Stimulated activated CD4-positive, alpha-beta T cell treated with anti-CD3 and anti-CD28 coated beads, Interleukin-1b, Interleukin-23, amount 100 ng/mL, for 1 hour (primary cell): ENCODE measurements at places on chromosomes 16 and 17.

GRCh38 chr17:78384479-78385175, 6.2 kb downstream of the PGS1 start:
- no peak for DNase-seq

DNA sequence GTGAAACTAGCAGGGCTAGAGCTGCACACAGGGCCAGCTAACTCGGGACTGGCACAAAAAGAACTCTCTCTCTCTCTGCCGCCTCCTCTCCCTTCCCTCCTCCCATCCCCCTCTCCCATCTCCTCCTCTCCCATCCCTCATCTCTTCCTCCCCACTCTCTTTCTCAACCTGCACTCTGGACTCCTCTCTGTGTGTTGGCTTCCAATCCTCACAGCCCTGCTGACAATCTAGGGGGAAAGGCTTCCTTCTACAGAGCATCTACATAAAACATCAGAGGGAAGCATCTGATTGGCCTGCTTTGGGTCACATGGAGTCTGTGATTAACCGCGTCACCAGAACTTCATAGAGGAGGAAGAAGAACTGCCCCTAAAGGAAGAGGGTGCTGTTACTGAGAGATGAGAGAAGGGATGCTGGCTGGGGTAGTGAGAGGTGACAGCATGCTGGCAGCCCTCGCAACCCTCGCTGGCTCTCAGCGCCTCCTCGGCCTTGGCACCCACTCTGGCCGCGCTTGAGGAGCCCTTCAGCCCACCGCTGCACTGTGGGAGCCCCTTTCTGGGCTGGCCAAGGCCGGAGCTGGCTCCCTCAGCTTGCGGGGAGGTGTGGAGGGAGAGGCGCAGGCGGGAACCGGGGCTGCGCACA, 12.8 kb upstream of the ZFP90 start:
- no peak for DNase-seq

DNA sequence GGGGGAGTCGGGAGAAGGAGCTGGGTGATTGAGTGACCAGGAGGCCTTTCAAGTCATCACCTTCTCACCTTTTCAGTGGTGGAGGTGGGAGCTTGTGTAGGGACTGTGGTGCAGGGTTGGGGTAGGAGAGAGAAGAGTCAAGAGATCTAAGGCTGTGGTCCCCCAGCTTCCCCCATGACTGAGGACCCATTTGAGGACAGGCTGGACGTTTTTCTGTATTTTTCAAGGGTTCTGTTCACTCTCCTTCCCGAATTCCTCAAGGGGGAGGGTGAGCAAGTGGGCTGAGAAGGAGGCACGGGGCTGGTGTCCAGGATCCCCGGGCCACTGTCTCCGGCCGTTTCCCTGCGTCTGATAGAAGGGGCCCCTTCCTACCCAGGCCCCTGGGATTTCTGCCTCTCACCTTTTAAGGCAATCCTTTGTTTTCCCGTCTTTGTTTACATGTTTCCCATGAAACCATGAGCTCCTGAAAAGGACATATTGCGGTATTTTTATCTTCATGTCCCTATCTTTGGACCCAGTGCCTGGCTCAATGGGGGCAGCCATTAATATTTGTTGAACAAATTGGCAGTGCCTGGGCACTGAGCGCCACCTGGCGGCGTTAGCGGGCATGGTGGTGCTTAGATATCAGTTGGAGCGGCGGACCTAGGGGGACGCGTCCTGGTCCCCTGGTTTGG, 9.2 kb upstream of the CD300A start:
- peak; percentile 41 for DNase-seq

DNA sequence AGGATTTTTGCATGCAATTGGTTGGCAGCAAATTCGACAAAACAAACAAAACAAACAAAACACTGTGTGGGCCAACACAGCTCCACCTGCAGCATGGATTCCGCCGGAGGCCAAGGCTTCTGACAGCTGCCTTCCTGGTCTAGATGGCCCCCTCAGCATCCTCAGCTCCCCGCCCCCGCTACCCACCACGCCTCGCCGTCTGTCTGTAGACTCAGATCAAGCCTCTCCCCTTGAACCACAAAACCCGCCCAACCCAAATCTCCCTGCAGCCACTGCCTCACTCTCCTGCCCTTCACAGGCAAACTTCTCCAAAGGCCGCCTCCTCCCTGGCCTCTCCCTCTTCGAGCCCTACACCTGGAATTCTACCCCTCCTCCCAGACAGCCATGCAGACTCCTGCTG, 57.9 kb downstream of the RTN4RL1 start:
- DNase-seq, result no peak

DNA sequence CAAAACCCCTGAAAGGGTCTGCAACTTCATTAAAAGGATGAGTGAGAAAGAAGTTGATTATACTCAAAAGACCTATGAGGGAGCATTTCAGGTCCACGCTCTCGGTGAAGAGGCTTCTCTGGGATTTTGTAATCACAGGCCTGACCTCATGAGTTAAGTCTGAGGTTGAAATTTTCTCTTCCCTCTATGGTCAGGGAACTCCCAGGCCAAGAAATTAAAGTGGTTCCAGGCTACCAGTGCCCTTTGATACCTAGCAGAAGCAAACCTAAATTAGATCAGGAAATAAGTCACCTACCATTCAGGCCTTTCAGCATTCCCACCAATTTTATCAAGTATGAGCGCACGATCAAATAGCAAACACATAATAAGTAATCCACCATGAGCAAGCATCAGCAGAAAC, 27.9 kb downstream of the MBTD1 start:
- no peak for DNase-seq

DNA sequence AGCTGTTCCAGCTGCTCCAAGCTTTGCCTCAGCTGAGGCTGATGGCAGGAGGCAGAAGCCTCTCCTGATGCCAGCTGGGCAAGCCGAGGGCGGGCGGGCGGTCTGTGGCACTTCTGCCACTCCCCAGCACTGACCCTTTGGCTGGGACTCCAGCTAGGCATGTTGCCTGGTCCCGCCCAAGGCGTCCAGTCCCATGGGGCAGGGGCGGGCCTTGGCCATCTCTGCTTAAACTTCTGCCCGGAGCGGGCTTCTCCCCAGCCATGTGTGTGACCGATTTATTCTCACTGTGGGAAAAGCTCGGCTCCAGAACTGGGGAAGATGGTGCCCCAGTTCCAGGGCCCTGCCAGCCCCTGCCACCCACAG, 349.1 kb downstream of the SEC14L1 start:
- DNase-seq, result no peak

GRCh38 chr17:55420067-55420775, 1.4 kb downstream of the MMD start:
- no peak for DNase-seq

DNA sequence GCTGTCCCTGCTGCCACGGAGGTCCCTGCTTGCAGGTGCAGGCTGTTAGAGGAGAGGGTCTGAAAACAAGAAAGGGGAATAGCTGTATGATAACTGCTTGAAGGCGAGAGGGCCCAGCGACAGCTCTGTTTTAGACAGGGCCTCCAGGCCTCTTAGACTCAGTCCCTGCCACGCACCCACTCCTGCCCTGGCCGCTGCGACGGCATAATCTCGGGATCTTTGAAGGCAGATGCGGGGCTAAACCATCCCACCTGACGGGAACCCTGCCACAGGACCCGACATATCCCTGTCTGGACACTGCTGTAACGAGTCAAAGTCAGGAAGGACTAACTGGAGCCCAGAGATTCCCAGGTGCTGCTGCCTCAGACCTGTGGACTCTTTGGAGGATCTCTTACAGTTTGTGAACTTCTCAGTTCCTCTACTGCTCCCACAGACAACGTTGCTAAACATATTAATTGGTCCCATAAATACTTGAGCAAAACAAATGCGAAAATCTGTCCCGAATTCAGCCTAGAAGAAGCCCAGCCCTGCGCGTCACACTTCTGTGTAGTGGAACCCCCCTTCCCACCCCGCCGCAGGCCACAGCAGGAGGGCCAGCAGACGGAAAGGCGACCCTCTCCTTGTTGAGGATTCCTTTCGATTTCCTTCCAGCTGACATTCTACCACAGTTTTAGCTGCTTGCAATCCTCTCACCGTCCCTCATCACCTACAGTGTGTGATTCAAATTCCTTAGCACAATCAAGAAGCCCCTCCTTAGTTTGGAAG, 998 bp upstream of the TMEM11 start:
- no peak for DNase-seq

- DNase-seq, result no peak
These were observed 349.9 kb downstream of the SOX9 start for GRCh38 chr17:72470734-72471133.

- DNase-seq, result no peak
These were observed 15.8 kb downstream of the KRABD2 start for GRCh38 chr17:8360751-8361150.

GRCh38 chr17:79546386-79546785, 64.5 kb downstream of the RBFOX3 start:
- DNase-seq, result no peak

GRCh38 chr17:66192378-66192687, 400 bp upstream of the CEP112 start:
- DNase-seq, result no peak

DNA sequence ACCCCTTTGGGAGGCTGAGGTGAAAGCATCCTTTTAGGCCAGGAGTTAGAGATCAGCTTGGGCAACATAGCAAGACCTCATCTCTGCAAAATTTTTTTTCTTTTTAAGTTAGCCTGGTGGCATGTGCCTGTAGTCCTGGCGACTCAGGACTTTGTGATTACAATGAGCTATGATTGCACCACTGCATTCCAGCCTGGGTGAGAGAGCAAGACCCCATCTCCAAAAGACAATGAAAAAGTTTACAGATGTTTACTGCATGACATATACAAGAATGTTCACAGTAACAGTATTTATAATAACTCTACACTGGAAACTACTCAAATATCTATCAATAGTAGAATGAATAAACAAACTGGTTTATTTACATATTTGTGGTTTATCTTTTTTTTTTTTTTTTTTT, 33.1 kb upstream of the CCL22 start:
- DNase-seq, result no peak

DNA sequence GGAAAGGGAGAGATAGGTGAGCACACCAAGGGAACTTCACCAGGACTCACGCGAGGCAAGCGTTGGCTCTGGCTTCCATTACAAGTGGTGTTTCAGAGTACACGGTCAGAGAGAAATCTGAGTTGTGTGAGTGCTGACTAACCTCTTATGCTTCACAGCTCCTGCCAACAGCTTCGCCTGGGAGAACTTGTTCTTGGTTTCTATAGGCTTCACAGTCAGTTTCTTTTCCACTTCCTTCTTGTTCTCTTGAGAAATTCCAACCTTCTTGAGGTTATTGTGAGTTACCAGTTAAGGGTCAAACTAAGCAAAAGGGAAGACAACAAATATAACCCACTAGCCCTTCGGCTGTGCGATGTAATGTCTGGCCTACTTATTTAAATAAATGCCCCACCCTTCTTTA, 18.9 kb downstream of the PSME3IP1 start:
- DNase-seq, result no peak

- peak; percentile 37 for DNase-seq
These were observed 135.8 kb downstream of the WWOX start for GRCh38 chr16:78235168-78235800.
